ENCODE measurements at places on chromosomes 6 and 20.
A peak's percentile ranks its signal among the peaks of the same experiment; 100 is the strongest.

DNA sequence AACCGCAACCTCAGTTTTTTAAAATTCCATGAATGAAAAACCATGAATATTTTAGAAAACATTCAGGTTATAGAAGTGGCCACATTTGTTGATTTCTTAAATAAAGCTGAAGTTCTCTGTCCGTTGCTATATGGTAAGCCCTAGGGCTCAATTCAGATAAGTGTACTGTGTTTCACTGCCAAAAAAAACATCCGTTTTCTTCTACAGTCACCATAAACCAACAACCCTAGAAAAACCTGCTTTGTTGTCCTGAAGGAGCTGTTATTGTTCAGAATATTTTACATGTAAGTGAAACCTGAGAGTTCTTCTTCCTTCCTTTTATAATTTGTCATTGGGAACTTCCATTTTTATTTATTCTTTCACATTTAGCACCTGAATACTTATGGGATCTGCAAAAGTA, 274.1 kb downstream of the TFAP2A start:
- DNase-seq: no peak

- DNase-seq: no peak
Measured at GRCh38 chr20:7703551-7703961, 236.7 kb downstream of the HAO1 start.

GRCh38 chr6:33613146-33613794, 7.9 kb upstream of the ITPR3 start:
- DNase-seq: no peak

- DNase-seq: no peak
Measured at GRCh38 chr6:133266186-133266585, 25.0 kb downstream of the EYA4 start.

DNA sequence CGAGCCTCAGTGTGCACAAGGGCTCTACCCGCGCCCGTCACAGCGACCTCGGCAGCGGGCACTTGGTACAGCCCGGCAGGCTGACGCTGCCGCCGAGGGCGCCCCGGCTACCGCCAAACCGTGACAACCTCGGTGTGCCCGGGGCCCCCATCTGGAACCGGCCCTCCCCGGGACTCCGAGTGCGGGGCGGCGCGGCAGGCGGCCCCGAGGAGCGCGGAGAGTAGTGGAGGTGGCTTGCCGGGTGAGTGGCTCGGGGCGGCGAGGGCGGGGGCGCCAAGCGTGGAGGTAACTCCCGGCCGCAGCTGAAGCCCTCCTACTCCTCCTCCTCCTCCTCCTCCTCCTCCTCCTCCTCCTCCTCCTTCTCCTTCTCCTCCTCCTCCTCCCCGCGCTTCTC, at the start of gene ISM1:
Gene ISM1 (plus strand): TSS at position 371 of the 394 bp plus-strand sequence. CDS start 503 bp downstream, outside the sequence.
- DNase-seq: peak; percentile 10

DNA sequence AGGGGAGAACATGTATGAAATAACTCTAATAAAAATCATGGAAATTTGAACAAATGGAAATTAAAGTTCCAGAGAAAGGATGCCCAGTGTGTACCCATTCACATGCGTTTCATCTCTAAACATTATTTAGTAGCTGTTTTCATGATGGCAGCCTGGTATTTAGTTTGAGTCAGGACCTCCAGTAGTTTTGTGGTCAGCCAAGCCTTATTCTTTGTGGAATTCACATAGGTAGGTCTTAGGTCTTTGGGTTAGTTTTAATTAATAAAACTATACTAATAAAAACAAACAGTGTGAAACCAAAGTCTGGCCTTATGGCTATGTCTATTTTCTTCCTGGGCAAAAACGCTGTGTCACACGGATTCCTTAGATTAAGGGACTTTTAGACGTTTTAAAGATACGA, 137.8 kb downstream of the FOXC1 start:
- DNase-seq: no peak

GRCh38 chr6:128414943-128415342, 105.5 kb downstream of the PTPRK start:
- DNase-seq: no peak
